RPMI7951 (cell line): ENCODE measurements at places on chromosomes 5 and 9. TPM values are rescaled to one million over a fixed set of nuclear protein-coding genes. Genes with fewer than 3 reads are reported as not detected.
A peak's percentile ranks its signal among the peaks of the same experiment; 100 is the strongest.

- no peak for DNase-seq
Observed at GRCh38 chr5:50328193-50328729, 112.8 kb downstream of the EMB start.

The UGT3A1 gene
- total RNA-seq, result not detected in 2 replicates

DNA sequence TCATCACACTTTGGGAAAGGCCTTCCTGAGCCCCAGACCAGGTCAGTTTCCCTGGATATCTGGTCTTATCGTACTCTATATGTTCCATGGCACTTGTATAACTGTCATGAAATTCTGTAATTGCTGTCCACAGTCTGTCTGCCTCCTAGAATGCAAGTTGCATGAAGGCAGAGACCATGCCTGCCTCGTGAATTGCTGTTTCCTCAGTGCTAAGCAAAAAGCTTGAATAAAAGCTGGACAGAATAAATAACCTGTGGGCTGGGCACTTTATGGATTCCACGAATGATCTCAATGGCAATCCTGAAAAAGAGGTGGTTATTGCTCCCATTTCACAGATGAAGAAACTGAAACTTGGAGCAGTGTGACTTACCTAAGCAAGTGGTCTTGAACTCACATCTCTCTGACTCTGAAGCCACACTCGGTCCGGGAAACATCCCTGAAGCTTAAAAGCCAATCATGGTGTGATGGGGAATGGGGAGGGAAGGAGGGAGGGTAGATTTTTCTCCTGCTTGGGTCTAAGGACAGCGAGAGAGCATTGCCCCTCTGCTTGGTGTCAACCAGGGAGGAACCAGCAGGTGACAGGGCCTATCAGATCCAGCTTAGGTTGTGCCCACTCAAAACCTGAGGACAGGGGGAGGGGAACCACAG, 13.2 kb upstream of the LHX2 start:
- DNase-seq, result no peak

DNA sequence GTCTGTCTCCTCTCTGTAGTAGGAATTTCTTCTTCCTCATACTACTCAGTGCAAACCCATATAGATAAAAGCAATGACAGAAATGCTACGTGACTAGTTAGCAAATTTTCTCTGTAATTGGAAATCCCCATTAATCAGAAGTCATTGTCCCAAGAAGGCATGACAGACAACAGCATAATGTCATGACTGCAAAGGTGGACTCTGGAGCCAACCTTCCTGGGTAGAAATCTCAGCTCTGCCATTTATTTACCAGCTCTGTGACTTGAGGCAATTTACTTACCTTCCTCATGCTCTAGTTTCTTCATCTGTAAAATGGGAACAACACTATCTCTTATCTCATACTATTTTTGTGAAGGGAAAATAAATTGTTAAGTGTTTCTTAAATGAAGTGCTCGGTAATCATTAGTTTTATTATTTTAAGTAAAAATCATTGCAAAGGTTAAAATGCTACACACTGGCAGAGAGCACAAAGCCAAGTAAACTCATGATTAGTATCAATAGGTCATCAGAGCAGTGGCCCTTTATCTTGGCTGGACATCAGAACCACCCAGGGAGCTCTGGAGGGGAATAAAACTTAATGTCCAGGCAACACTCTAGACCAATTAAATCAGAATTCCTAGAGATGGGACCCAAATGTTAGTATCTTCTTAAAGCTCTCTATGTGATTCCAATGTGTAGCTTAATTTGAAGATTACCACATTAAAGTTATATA, 43.8 kb upstream of the FST start:
- DNase-seq, result no peak

The NR5A1 gene
- not detected in 2 replicates for total RNA-seq

- DNase-seq, result peak; percentile 75
Observed at GRCh38 chr9:106718936-106719335, 144.0 kb upstream of the ZNF462 start.

The FRRS1L gene
- not detected in 2 replicates for total RNA-seq

DNA sequence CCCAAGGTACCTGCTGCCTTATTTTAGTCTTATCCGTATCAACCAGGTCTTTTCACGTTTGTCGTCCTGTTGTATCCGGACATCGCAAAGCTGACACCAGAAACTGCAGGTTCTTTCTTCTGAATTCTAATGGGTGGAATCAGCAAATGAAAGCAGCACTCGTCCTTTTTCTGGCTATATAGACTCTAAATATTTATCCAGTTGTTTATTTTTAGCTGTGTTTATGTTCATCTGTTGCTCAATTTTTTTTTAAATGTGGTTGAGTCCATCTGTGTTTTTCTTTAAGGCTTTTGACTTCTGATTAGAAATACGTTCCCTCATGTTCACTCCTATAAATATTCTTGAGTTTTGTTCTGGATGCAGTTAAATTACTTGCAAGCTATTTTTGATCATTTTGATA, 831.7 kb downstream of the MTRR start:
- DNase-seq, result no peak

DNA sequence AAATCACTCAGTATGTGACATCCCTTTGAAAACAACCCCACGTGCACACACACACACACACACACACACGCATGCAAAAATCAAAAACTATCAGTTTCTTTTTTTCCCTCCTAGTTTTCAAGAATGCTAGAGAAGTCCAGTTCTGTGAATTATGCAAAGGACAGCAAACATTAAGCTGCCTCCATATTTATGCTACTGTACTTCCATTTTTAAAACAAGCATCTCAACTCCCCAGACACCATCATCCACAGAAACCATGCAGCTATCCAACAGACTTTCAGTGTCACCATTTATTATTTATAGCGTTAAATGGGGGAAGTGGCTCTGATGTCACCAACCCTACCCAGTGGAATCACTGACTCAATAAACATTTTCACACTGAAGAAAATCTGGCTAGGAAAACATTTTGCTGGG, 1.6 kb downstream of the FBXW11 start:
- DNase-seq, result no peak
